ENCODE measurements at places on chromosomes 4 and X.

DNA sequence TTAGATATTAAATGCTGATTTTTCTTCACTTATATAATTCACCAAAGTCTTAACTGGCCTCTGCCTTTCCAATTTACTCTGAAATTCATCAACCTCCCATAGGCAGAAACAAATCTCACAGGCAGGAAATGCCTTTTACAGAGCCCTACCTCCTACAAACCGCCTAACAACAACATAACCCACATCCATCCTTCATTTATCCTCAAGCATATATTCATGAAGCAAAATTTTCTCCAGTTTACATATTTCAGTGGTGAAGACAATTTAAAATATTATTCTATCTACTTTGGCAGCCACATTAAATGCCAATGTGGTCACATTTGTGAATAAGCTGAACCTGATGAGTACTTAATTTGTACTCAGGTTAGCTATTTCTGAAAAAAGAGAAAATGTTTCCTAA is 30.3 kb downstream of the SEPSECS start:
- DNase-seq = no peak

DNA sequence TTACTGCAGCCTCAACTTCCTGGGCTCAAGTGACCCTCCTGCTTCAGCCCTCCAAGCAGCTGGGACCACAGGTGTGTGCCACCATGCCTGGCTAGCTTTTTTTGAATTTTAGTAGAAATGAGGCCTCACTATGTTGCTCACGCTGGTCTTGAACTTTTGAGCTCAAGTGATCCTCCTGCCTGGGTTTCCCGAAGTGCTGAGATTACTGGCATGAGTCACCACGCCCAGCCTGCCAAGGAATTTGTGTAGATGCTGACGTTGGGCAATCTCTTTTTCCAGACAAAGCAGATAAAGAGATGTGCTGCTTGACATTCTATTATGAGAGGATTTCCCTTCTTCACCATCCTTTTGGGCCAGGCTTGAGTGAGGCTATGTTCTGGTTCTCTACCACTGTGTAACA is 254.5 kb upstream of the RPS6KA3 start:
- no peak for DNase-seq

DNA sequence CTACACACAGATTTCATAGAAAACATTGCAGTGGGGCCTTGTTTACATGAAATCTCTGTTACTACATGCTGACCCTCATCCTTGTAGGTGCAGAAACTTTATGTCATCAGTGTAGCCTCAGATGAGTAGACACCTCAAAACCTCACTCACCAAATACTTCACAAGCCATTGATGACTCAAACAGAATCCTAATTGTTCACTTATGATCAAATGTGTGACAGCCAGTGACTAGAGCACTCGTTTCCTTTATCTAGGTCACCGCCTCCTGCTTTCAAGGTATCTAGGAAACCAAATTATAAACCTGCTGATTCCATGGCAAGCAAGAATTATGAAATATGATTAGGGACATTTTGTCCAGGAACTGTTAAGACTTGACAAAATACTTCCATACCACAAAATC is 255.8 kb upstream of the GPRIN3 start:
- no peak for DNase-seq

GRCh38 chrX:24069877-24070276 is 15.1 kb downstream of the EIF2S3 start:
- DNase-seq = no peak

GRCh38 chr4:164405774-164406173 is 348.2 kb upstream of the SMIM31 start:
- no peak for DNase-seq

DNA sequence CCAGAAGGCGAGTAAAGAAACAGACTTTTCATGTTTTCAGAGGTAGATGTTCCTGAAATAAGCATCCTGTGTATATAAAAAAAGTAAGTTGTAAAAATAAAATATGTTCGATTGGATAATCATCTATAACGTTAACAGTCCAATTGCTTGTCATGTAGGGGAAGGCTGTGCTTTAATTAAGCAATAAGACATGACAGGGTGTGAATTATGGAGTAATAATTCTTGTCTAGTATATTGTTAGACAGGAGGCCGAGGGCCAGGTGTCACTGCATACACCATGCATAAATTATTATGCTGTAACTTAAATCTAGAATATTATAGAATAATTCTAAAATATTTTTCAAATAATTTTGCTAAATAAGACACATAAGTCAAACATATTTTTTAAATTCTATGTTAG is 494.6 kb upstream of the TENM3 start:
- DNase-seq = no peak

GRCh38 chr4:78732332-78733104 is 43.6 kb upstream of the BMP2K start:
- DNase-seq = no peak

DNA sequence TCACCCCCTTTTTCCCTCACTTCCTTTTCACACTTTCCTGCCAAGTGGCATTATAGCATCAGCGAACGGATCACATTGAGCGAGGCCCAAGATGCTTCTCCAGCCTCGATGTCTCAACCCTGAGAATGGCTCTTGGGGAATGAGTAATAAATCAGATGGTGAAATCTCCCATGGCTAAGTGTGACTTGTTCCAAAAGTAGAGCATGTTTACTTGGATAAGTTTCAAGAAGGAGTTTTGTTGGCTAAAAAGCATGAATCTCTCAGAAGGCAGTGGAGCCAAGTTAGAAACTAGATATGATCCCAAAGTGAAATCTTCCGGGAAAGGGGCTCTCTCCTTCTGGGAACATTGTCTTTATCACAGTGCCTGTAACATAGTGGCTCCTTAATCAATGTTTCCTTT is 316.3 kb downstream of the CAMK2D start:
- DNase-seq = no peak

DNA sequence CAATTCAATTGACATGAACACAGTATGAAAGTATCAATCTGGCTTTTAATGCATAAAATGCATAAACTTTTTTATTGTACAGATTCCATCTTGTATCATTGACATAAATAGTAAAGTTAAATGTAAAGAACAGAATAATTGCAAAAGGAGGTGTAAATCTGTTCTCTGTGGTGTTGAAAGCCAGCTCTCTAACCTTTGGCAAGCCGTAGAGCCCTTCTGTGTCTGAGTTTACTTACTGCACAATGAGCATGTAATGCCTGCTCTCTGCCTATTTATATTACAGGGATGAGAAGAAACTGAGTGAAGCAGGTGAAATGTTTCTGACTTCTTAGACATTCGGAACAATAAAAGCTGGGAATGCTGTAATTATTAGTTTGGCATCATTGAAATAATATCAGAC is 389.3 kb upstream of the EPHA5 start:
- DNase-seq = no peak

- DNase-seq = no peak
These were observed 121.1 kb upstream of the SORBS2 start for GRCh38 chr4:185933078-185933581.

- no peak for DNase-seq
These were observed 192.4 kb upstream of the NEIL3 start for GRCh38 chr4:177117256-177117655.

- DNase-seq = no peak
These were observed 133.9 kb downstream of the EGF start for GRCh38 chr4:110046588-110047049.

- DNase-seq = no peak
These were observed 293.1 kb downstream of the QDPR start for GRCh38 chr4:17218786-17219185.

DNA sequence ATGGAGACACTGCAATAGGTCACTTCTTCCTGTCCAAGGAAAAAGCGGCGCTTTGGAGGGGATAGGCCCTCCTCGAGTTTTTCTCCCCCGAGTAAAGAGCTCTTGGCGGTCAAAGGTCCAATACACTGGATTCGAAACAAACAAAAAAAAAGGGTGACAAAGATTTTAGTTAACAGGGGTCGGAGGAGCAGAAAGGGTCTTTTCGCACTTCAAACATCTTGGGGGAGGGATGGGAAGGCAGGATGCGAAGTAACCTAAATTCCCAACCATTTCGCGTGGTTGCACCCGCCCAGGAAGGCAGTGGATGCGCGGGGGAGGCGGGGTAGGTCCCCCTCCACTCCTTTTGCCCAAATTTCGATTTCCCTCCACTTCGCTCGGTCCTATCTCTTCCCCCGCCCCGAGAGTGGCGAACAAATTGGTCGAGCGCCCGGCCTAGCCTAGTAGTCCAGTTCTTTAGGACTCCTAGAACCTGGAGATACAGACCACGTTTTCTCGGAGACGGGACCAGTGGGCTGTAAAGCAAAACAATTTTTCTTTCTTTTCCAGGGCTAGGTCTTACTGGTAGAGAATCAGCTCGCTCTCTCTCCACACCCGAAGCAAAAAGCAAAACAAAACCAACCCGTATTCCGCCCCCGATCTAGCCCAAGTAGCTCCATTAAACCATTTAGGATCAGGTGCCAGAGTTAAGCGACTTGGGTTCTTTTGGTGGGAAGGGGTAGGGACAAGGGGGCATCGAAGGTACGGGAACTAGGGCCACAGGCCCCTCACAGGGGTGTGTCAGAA is 2.0 kb upstream of the STAG2 start:
- peak; percentile 3 for DNase-seq

DNA sequence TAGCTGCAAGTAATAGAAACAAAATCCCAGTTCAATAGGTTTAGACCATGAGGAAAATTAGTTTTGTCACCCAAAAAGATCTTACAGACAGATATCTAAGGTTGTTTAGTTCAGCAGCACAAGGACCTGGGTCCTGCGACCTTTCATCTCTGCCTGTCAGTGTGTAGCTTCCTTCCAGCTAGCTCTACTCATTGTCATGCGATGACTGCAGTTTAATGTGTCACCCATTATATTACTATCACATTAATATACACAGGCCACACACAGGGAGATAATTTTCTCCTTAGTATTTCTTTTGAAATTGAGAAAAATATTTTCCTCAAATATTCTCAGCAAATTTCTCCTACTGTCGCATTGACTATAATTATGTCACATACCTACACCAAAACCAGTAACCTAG is 232.1 kb upstream of the ARSJ start:
- DNase-seq = no peak

DNA sequence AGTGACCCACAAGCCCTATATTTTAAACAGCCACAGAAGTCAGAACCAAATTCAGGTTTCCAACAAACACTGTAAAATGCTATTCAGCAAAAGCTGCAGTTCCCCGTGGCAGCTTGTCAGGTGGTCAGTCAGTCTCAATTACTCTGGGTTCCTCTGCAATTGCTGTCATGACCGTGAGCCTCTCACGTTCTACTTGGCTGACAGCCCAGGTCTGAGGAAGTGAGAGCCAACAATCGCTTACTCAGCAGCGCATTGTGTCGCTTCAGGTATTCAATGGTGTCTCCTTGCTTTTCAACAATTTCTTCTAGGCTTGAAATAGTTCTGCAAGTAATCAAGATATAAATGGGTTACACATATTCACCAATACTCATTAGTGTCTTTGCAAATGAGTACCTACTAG is 25.8 kb downstream of the TRIM75 start:
- no peak for DNase-seq

GRCh38 chrX:290476-291166 is 9.4 kb downstream of the PLCXD1 start:
- no peak for DNase-seq

DNA sequence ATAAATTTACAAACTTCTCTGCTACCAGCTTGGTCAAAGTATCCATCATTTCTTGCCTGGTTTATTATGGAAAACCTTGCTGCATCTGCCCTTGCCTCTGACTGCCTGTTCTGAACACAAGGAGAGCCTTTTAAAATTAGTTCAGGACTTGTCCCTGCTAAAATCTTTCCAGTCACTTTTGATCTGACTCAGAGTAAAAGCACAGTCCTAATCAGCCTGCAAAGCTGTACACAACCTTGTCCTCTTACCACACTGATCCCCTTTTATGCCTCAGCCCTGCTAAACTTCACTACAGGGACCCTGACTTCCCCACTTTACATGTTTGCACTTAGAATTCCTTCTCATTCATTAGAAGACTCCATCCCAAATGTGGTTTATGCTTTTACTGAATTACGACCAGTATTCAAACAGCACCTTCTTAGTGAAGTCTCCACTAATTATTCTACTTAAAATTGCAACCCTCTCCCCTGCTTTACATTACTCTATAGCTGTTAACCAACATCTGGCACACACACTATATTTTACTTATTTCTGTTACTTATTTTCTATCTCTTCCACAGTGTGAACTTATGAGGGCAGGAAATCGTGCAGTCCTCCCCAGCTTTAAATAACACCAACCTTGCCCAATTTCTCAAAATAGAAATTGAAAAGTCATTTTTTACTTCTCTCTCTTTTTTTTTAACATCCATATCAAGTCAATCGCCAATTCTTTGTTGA is 6.3 kb downstream of the GABRA4 start:
- no peak for DNase-seq

DNA sequence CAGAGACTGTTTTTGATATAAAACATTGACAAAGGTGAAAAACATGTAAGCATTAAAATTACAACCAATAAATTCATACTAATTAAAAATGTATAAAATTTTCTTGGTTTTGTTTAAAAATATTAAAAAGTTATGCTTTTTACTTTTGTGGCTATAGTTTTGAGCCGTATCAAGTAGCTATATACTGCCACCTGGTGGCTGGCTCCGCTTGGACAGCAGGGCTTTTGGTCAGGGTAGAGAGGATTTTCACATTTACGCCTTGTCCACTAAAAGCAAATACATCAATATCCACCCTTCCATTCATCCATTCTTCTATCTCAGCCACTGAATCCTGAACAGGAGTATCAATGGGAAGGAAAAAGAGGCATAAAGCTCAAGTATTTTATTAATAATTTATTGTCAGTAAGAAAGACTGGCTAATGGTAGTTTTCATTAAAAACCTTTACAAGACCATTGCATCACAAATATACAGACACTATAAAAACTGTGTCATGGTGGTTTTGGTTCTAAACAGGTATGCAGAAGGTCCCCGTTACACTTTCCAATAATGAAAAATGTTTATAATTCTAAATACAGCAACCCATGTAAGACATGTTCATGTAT is 32.1 kb upstream of the MTNR1A start:
- peak; percentile 10 for DNase-seq

- DNase-seq = no peak
These were observed 2.5 kb downstream of the VBP1 start for GRCh38 chrX:155218777-155219176.

GRCh38 chr4:153528705-153529485 is 62.7 kb downstream of the TMEM131L start:
- DNase-seq = no peak

GRCh38 chrX:30971774-30972603 is 82.9 kb upstream of the TAB3 start:
- DNase-seq = no peak

DNA sequence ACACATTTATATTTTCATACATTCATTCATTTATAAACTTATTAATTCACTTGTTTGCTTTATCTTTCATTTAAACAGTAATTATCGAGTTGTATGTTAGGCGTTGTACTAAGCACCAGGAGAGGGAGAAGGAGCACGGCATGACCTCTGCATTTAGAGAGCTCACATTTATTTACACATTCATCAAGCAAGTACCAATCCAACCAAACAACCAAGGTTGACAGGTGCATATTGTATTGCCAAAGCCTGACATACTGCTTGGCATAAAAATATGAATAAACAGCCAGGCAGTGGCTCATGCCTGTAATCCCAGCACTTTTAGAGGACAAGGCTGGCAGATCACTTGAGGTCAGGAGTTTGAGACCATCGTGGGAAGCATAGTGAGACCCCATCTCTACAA is 37.0 kb upstream of the CLNK start:
- DNase-seq = no peak

All from hypothalamus (tissue), 51 donors.